ENCODE measurements at places on chromosomes 3 and 15.

- no peak for DNase-seq
Measured at GRCh38 chr15:90851940-90852339, 16.4 kb upstream of the FURIN start.

GRCh38 chr15:28182731-28183130 is 83.6 kb upstream of the OCA2 start:
- DNase-seq: no peak

DNA sequence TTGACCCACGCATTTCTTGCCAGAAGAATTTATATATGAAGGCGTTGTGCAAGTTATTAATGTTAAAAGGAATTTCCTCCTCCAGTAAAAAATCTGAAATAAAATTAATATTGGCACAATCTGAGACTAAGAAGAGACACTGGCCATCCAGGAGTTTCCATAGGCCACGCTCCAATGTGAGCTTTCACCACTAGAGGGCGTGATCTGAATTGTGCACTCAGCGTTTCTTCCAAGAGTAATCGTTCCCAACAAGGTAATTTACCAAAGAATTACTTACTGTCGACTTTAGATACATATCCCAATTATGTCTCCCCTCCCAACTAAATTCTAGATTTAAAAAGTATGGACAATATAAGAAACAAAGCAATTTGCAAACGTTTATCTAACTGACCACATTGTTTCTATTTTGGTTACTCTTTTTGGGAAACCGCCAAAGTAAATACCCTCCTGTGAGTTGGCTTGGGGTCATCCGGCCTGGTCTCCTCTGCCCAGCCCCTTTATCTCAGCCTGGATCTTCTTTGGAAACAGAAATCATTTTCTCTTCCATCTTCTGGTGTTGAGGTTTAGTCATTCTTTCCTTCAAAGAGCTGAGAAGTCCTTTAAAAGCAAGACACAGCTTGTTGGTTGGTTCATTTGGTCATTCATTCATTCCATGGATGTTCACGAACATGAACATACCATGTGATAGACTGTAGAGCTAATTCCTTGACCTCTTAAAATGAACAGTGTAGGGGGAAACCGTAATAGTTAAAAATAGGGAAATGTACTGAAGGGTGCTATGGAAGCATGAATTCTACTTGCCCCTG is 26.2 kb downstream of the POLR2M start:
- no peak for DNase-seq

GRCh38 chr3:76765511-76765910 is 274.4 kb upstream of the ROBO2 start:
- DNase-seq: peak; percentile 83

- DNase-seq: no peak
Measured at GRCh38 chr3:17891139-17891856, 148.9 kb upstream of the TBC1D5 start.

DNA sequence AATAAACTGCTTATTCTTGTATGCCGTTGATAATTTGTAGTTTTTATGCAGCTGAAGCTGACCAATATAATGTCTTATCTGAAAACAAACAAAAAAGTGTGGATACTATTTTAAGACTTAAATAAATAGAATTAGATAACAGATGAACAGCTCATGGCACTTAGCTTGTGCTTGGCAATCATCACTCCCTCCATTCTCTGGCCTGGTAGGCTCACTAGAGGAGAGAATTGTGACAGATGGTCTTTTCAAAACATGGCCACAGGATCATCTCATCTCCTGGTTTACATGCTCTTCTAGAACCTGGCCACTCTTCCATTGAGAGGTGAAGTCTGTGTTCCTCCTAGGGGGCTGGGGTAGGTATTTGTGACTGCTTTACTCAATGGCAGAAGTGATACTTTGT is 58.4 kb upstream of the RBP1 start:
- DNase-seq: no peak

DNA sequence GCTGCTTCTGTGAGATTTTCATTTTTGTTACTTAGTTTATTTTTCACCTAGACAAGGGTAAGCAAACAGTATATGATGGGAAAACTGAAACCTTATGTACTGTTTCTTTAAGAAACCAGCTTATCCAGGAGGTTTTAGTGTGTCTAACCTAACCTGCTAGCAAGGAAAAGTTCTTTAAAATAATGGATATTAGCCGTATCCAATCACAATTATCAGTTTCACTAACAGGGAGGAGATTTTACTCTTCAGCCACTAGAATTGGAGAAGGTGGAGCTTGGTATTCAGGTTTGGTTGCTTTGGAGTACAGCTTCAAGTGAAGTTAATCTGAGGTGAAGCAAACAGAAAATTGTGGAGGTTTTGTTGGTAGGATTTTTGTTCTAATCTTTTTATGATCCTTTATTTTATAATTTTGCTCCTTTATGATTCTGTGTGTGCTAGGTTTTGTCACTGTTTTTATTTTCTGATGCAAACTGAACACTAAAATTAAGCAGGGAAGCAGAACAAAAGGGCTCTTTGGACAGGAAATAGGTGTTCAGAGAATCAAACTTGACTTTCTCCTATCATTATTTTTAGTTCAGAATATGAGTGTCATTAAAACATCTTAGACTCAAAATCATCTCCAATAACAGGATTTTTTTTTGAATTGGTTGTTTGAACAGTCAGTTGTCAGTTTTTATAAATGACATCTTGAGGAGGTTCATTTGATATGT is 13.0 kb downstream of the ZFAND6 start:
- DNase-seq: peak; percentile 83

- DNase-seq: no peak
Measured at GRCh38 chr3:150545419-150546225, 674 bp downstream of the SERP1 start.

DNA sequence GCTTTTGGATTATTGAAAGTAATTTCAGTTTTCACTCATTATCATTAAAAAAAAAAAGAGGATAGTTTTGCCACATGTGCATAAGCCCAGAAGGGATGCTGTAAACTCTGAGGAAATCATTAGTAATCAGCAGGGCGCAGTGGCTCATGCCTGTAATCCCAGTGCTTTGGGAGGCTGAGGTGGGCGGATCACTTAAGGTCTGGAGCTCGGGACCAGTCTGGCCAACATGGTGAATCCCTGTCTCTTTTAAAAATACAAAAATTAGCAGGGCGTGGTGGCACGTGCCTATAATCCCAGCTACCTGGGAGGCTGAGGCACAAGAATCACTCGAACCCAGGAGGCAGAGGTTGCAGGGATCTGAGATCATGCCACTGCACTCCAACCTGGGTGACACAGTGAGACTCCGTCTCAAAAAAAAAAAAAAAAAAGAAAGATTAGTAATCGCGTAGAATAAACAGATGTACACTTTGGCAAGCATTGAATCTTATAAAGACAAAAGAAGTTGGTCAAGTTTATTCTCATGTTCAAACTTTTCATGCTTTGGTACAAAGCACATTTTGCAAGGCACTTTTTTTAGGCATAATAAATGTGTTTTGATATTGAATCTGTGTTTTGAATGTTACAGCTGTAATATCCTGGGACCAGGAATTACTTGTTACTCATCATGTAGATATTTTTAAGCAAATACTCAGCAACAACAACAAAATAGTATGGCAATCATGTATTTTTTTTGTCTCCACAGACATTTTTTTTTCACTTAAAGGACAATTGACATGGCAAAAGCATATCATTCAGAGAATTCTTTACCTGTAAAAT is 93.2 kb upstream of the AGTR1 start:
- no peak for DNase-seq

- peak; percentile 78 for DNase-seq
Measured at GRCh38 chr3:150147776-150148175, 177.1 kb upstream of the PFN2 start.

GRCh38 chr3:42814914-42815507 is 5.8 kb downstream of the ACKR2 start:
- DNase-seq: peak; percentile 41

DNA sequence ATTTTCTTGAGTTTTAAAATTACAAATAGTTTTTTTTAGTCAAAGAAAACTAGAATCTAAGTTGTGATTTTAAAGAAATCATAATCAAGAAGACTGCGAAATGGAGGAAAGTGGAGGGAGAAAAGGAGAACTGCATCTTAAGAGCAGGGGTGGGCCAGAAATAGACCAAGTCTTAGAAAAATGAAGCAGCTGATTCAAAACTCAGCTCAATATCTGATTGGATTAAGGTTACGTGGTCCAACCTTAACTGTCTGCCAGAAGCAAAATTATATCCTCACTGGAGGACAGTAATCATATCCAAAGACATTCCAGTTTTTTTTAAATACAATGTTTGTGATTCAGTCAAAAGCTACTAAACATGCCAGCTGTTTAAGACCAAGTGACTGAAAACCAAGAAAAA is 41.4 kb downstream of the CHSY1 start:
- no peak for DNase-seq

DNA sequence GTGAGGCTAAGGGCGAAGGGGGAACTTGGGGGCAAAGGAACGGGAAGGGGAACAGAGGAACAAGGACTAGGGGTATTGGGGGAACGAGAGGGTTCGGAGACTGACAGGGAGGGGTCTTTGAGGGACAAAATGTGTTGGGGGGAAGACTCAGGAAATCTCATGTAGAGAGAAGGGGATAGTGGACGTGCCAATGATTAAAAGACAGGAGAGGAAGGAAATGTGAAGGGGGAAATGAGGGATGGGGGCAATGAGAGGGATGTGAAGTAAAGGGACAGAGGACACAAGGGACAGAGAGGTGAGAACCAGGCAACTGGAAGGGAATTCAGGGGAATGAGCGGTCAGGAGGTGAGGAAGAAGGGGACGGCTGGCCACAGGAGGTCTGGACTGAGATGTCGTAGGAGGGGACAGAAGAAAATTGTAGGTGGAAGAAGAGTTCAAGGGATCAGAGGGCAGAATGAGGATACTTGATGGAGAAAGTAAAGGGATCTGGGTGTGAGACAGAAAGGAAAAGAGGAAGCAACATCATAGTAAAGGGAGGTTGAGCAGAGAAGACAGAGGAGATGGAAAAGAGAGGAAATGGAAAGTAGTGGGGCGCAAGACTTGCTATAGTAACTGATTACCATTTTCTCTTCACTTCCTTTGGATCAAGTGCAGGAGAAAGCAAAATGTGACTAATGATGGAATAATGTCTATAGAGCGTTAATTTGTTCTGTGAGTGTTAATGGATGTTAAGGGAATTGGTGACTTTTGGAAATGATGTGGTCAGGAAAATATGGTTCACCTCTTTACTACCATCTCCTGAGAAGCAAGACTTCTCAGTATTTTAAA is 749 bp downstream of the RAB8B start:
- DNase-seq: no peak

DNA sequence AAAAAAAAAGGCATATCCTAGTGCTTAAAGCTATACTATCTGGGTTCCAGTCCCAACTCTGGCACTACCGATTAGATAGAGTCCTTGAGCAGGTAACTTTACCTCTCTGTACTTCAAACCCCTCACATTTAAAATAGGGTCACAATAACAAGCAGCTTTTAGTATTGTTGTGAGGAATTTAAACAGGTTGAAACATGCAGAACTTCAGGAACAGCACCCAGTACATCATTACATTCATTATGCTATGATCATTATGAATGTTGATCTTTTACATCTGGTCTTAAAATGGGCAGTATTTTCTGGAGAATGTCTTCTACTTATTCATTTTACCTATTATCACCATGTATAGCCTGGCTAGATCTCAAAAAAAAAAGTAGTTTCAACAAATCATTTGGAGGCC is 176.1 kb upstream of the CCDC54 start:
- no peak for DNase-seq

GRCh38 chr15:83992324-83993031 is 243.1 kb upstream of the GOLGA6L4 start:
- DNase-seq: no peak

DNA sequence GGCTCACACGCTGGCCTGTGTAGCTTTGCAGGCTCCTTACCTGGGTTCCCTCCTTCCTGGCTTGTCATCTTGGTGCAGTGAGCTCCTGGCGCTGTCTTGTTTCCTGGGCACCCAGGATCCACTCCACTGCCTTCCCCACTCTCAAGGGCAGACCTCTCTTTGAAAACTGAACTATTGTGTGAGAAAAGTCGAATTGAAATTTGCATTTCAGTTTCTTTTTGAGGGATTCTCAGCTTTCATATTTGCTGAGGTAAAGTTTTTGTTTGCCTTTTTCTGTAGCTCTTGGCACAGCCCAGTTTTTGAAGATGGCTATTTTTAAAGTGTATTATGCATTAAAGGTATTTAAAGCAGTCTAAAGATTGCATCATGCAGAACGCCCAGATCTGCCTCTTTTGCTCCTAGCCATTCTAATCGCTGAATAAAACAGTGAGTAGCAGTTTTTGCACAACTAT is 70.1 kb downstream of the CCK start:
- no peak for DNase-seq

DNA sequence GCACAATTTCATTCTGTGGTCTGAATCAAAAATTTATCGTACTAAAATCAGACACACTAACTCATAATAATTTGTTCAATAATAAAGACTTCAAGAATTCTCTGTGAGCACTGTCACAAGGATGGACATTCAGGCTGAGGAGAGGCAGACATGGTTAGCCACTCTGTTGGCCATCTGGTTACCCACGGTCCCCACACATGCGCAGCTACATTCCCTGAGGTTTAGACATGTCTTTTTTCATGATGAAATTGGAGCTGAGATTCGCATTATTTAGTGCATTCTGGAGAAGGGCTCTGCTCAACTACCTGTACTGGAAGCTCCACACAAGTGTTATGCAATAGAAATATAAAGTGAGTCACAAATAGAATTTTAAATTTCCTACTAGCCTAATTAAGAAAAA is 156.9 kb downstream of the SUCNR1 start:
- DNase-seq: no peak

GRCh38 chr3:177679568-177680471 is 482.5 kb upstream of the TBL1XR1 start:
- no peak for DNase-seq

- DNase-seq: no peak
Measured at GRCh38 chr3:33855884-33856546, 57.6 kb downstream of the PDCD6IP start.

- no peak for DNase-seq
Measured at GRCh38 chr15:80929689-80930088, 59.9 kb downstream of the MESD start.

- DNase-seq: no peak
Measured at GRCh38 chr3:1179146-1179545, 86.3 kb downstream of the CNTN6 start.

GRCh38 chr3:99765042-99765942 is 52.4 kb upstream of the CMSS1 start:
- DNase-seq: no peak

- DNase-seq: no peak
Measured at GRCh38 chr15:82585072-82585471, 44.8 kb upstream of the RPS17 start.

DNA sequence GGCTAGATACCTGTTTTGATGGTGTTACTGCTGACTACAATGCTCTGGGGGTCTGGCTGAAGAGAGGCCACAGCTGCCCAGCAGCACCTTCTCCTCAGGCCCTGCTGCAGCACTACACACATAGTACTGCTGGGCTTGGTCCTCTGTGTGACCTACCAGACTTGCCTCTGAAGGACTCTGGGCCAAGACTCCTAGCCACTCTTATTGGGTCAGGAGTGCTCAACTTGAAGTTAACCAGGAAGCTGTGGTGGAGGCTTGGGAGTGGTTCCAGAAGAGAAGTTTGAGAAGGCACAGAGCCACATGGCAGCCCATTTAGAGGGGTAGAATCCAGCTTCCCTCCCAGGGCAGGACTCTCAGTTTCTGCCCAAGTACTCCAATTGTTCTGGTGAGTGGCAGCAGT is 16.6 kb downstream of the ELP6 start:
- DNase-seq: no peak

- peak; percentile 51 for DNase-seq
Measured at GRCh38 chr3:37050282-37050681, 57.0 kb downstream of the MLH1 start.

All from DMS153 (cell line).